ENCODE measurements at places on chromosomes 4 and X. TPM values are rescaled to one million over a fixed set of nuclear protein-coding genes. Genes with fewer than 3 reads are reported as not detected.

Gene LGI2
- 20.5 TPM for total RNA-seq

Gene P2RY10
- total RNA-seq = not detected

Gene CT45A3
- total RNA-seq = not detected

Gene MAB21L2
- 3.4 TPM for total RNA-seq

Gene EDNRA
- total RNA-seq = not detected

All from glutamatergic neuron (in vitro differentiated cells).